ENCODE measurements at places on chromosomes 4 and X. TPM values are rescaled to one million over a fixed set of nuclear protein-coding genes. Genes with fewer than 3 reads are reported as not detected.

CSAG2 gene
- total RNA-seq = not detected

DIAPH2 gene
- total RNA-seq = 12.0 TPM

ASB9 gene
- 3.7 TPM for total RNA-seq

C4orf36 gene
- not detected for total RNA-seq

PTCHD1 gene
- 0.52 TPM for total RNA-seq

AIMP1 gene
- total RNA-seq = 15.1 TPM

HSD17B10 gene
- 62.1 TPM for total RNA-seq

HSD17B13 gene
- not detected for total RNA-seq
